ENCODE measurements at places on chromosomes 4 and X.
A peak's percentile ranks its signal among the peaks of the same experiment; 100 is the strongest.

DNA sequence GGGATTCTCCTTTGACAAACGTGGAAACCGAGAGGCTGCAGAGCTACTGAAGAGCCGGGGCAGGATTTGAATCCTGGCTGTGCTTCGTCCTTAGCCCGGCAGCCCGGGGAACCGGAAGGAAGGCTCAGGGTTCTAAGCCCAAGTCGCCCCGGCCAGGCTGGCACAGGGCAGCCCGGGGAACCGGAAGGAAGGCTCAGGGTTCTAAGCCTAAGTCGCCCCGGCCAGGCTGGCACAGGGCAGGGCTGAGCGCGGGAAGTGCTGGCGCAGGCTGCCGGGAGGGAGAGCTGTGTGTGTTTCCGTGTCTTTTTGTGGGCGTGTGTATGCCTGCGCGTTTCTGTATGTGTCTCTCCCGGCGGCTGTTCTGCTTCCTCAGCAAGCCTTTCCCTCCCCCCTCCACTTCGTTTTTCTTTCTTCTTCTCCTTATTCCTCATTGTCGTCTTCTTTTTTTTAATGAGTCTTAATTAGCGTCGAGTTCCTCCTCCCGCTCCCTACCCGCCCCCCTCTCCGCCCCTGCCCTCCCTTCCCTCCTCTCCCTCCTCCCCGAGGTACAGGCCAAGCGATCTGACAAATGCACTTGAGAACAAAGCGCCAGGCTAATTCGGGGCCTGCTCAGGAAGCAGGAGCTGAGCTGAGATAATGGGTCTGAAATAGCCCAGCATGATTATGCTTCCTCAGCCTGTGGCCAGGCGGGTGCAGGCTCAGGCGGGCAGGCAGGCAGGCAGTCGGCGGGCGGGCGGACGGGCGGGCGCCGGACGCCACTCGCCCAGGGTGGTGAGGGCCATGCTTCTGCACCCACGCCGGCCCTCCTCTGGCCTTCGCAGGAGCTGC, 65.9 kb downstream of the EFNB1 start:
- peak; percentile 32 for DNase-seq

DNA sequence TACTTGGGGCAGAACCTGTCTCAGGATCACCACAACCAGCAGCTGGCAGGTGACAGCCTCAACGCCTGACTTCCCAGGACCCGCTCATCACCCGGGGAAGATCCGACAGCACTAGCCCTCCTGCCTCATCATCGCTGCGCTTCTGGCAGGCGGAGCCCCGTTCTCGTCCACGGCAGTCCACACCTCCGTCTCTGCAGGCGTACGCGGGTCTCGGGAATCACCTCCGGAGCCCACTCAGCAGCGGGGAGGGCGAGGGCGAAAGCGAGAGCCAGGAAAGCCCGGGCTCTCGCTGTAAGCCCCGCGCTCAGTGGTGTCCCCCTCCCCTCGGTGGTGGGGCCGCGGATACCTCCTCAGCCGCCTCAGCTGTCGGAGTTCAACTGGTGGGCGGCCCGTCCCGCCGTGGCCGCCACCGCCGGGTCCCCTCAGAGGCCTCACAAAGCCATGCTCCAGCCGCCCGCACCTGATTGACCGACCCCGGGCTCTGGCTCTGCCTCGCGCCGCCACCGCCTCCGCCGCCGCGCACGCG, 518 bp upstream of the CNKSR2 start:
- no peak for DNase-seq

- DNase-seq = no peak
Observed at GRCh38 chrX:129797251-129797906, 17.6 kb downstream of the SASH3 start.

- no peak for DNase-seq
Observed at GRCh38 chrX:17967888-17968287, 106.8 kb upstream of the RAI2 start.

- no peak for DNase-seq
Observed at GRCh38 chrX:30941898-30942297, 52.8 kb upstream of the TAB3 start.

DNA sequence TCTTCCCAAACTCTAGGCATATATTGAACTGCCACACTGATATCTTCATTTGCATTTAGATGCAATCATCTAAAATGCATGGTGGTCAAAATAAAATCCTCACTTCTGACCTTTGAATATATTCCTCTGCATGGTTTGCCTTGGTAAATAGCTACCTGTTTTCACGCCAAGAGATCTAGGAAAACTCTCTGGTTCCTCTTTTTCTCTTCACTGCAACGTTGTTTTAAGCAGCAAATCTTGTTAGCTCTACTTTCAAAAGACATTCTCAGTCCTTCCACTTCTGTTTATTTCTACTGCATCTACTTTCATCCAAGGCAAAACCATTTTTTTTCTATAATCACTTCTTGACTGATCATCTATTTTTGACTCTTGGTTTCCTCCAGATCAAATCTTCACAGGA, 1001.6 kb upstream of the GRID2 start:
- no peak for DNase-seq

- DNase-seq = peak; percentile 90
Observed at GRCh38 chr4:53702334-53703266, 111.3 kb upstream of the LNX1 start.

- peak; percentile 20 for DNase-seq
Observed at GRCh38 chr4:183515411-183515810, 10.6 kb downstream of the ING2 start.

- no peak for DNase-seq
Observed at GRCh38 chrX:5458300-5458842, 770.3 kb downstream of the NLGN4X start.

GRCh38 chrX:3815896-3816664, 102.6 kb upstream of the PRKX start:
- DNase-seq = peak; percentile 42

- DNase-seq = peak; percentile 3
Observed at GRCh38 chr4:57291911-57292310, 181.7 kb upstream of the IGFBP7 start.

- DNase-seq = no peak
Observed at GRCh38 chr4:47791965-47792364, 45.9 kb downstream of the CORIN start.

- DNase-seq = no peak
Observed at GRCh38 chrX:49850028-49850427, 20.9 kb downstream of the PAGE4 start.

DNA sequence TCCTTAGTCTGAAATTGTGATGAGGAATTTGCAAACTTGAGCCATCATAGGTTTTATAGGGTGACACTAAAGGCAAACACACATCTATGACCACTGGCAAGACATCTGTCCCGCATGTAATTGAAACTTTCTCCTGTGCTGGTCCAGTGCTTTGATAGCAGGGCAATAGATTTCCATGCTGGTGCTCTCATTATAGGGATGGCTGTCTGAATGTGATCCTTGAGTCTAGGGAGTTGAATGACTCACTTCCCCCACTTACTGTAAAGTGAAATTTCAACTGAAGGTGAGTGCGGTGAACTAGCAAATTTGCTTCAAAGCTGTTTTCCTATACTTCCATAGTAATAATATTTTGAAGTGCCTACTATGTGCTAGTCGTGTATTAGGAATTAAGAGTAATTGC, 1630.0 kb downstream of the STIM2 start:
- no peak for DNase-seq

GRCh38 chrX:87517571-87518141, at the start of gene KLHL4:
Gene KLHL4, plus strand, starts transcription at chrX:87517802. Its CDS starts 92 bp downstream, at chrX:87517894.
- DNase-seq = peak; percentile 96

- no peak for DNase-seq
Observed at GRCh38 chr4:107304699-107305286, 268.7 kb upstream of the DKK2 start.

- no peak for DNase-seq
Observed at GRCh38 chrX:130623518-130623917, 221.7 kb downstream of the RBMX2 start.

DNA sequence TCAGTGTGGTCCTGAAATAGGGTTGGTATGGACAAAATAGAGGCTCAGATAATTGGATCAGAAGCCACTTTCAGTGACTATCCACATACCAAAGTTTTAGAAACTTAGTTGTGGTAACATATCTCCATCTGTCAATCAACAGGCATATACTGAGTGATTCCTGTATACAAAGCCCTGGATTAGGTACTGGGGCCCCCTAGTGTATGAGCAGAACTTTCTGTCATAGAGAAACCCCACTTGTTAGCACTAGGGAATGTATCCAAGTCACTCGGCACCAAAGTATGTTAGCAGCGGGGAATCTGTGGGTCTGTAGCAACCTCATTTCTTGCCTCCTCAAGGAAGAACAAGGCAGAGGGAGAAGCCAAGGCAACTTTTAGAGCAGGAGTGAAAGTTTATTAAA, 50.7 kb downstream of the MAP7D3 start:
- peak; percentile 44 for DNase-seq

DNA sequence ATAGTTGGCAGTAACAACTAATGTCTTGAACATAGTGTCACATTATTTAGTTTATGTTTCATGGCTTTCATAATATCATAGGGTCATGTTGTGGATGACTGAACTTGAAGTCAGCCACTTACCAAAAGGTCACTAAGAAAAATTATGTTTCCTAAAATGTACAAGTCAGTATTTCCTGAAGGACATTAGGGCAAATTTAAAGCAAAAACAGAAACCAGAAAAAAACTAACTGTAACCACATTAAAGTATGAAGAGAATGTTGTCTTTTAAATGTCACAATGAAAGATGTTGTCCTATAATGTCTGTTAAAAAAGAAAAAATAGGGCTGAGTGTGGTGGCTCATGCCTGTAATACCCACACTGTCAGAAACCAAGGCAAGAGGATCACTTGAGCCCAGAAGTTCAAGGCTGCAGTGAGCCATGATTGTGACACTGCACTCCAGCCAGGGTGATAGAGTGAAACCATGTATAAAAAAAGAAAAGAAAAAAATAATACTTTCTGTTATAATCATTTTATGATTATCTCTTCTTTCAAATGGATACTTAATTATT, 55.8 kb downstream of the HHIP start:
- peak; percentile 50 for DNase-seq

- no peak for DNase-seq
Observed at GRCh38 chr4:18442957-18443356, 421.4 kb upstream of the LCORL start.

- peak; percentile 86 for DNase-seq
Observed at GRCh38 chr4:186037692-186038658, 31.0 kb upstream of the TLR3 start.

- no peak for DNase-seq
Observed at GRCh38 chrX:154417157-154417556, 5.8 kb downstream of the TAFAZZIN start.

DNA sequence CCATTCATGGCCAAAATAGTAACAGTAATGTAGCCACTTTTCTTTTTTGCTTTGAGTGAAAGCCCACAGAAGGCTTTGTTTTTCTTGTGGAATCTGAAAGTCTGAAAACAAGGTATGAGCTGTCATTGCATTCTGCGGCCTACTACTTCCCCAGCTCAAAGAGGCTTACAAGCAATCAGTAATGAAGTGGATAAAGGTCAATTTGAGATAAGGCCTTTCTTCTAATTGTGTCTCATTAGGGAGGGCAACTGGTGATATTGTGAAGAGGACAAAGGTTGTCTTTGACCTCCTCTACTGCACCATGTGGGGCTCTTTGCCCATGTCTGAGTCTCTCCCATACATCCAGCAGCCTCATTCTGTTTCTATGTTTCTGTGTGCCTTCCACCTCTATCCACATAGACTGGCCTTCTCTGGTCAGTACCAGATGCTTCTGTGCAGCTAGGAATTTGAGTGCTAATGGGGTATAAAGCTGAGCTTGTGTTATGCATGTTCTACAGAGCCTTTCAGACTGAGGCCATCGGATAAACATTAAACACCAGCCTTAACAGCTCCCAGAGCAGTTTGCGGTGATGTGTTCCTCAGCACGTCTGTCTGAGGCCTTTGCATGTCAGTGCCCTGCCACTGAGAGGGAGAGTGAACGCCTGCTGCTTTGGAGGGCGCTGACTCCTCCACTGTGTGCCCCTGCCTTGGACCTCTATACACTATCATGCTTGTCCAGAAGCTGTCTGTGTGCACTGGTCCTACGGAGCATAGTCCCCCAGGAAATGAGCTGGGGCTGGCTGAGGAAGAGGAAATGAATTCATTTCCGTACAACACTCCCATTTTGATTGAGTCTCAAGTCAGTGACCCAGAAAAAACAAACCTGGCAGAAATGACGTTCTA, 80.2 kb downstream of the SH2D1A start:
- no peak for DNase-seq

GRCh38 chr4:108030332-108030731, 40.6 kb downstream of the HADH start:
- peak; percentile 76 for DNase-seq

- no peak for DNase-seq
Observed at GRCh38 chrX:16440446-16440845, 209.5 kb upstream of the S100G start.

- peak; percentile 26 for DNase-seq
Observed at GRCh38 chr4:184647266-184648053, 1.8 kb downstream of the CASP3 start.

DNA sequence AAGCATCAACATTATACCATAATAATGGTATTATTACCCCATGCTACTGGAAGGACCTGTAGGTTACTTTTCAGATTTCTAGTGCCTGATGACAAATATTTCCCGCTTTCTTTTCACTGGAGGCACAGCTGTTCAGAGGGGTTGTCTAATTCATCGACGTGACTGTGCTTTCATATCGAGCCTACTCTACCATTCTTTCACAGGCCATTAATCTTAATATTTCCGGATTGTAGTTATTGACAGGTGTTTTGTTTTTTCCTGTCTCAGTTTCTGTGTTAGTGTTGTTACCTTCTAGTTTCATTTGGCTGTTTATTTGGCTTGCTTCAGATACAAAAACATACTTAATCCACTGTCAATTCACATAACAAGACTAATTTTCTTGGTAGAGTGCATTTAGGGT, 330.9 kb downstream of the SPOCK3 start:
- DNase-seq = no peak

- no peak for DNase-seq
Observed at GRCh38 chr4:87551361-87551760, 22.2 kb upstream of the SPARCL1 start.

GRCh38 chrX:68942104-68942503, 113.3 kb downstream of the EFNB1 start:
- no peak for DNase-seq

- peak; percentile 79 for DNase-seq
Observed at GRCh38 chr4:83128240-83128929, 13.9 kb upstream of the PLAC8 start.

- DNase-seq = no peak
Observed at GRCh38 chrX:135346975-135347374, 37.7 kb downstream of the ETDC start.

- DNase-seq = peak; percentile 34
Observed at GRCh38 chr4:172601195-172601594, 567.4 kb upstream of the GALNT7 start.

GRCh38 chr4:11471618-11472017, 42.9 kb upstream of the HS3ST1 start:
- DNase-seq = no peak

DNA sequence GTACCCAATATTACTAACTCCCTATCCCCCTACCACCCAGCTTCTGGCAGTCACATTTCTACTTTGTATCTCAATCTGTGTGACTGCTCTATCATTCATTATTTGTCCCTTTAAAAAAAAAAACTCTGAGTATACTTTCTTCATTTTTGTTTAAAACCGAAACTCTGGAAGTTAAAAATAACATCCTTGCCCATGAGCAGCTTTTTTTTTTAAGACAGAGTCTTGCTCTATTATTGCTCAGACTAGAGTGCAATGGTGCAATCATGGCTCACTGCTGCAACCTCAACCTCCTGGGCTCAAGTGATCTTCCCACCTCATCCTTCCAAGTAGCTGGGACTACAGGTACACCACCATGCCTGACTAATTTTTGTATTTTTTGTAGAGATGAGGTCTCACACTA, 15.8 kb downstream of the UBE2K start:
- peak; percentile 30 for DNase-seq

Measured in astrocyte of the spinal cord (primary cell).